ENCODE measurements at places on chromosomes 1 and 21. TPM values are rescaled to one million over a fixed set of nuclear protein-coding genes. Genes with fewer than 3 reads are reported as not detected.

- no peak for DNase-seq
Observed at GRCh38 chr1:39474810-39475209, 16.6 kb upstream of the BMP8A start.

VCAM1 gene
- polyA plus RNA-seq, result not detected

DNA sequence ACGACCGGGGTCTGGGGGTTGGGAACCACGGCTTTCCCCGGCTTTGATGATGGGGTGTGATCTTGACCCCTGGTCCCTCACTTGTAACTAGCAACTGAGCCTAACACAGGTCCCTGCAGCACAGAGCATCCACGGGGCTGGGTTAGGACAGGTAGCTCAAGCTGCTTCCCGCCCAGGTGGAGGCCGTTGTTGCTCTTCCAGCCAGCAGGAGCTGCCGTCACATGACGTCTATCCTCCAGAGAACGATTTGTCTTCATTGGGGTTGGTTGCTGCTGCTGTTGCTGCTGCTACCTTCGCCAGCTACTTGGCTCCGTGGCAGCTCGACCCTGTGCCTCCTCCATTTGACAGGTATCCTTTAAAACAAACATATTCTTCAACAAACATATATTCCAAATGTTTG is 74.3 kb upstream of the ADAR start:
- no peak for DNase-seq

GRCh38 chr1:228648647-228649383 is 86.5 kb upstream of the RHOU start:
- no peak for DNase-seq

- no peak for DNase-seq
Observed at GRCh38 chr1:231284441-231284840, 43.4 kb downstream of the GNPAT start.

GRCh38 chr1:246434335-246434734 is 72.7 kb downstream of the SMYD3 start:
- no peak for DNase-seq

DNA sequence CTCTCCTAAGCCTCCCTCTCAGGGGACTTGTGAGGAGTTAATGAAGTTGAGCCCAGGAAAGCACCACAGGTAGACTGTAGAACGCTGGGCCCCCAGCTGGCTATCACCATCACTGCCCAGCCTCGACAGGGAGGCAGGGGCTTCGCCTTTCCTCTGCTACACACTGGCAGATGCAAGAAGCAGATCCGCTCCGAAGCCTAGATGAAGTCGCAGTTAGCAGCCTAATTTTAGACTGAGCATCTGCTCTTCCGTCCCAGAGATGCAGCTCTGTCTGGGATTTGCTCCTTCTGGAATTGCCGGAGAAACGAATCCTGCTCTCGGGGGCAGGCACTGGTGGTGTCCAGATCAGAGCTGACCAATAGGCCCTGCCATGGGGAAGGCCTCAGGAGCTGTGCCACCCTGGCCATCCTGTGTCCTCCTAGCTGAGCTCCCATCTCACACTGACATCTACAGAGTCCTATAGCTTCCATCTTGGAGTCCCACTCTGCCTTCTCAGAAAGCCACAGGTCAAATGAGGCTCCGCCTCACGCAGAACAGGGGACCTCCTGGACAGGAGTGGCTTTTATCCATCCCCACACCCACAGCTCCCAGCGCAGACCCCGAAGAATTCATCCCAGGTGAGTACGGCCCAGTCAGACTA is 186.8 kb upstream of the EDN2 start:
- DNase-seq, result no peak

- no peak for DNase-seq
Observed at GRCh38 chr1:203839081-203839480, 22.3 kb upstream of the SNRPE start.

HSD11B1 gene
- polyA plus RNA-seq, result 0.74 TPM

DNA sequence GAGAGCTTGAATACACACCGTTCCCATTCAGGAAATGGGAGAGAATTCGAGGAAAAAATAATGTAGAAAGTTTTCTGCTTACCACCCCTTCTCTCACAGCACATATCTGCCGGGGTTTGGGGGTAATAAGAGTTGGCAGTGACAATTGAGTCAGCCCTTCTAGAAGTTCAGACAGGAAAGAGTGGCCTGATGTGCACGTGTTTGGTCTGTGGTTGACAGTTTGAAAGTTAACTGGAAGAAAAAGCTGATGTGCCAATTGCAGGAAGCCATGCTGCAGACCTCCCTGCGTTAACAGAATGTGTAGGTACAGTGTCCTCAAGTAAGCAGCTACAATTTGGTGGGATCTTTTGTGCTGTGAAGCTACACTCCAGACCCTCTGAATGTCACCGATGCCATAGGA is 50.9 kb downstream of the DHX9 start:
- DNase-seq, result no peak

DNA sequence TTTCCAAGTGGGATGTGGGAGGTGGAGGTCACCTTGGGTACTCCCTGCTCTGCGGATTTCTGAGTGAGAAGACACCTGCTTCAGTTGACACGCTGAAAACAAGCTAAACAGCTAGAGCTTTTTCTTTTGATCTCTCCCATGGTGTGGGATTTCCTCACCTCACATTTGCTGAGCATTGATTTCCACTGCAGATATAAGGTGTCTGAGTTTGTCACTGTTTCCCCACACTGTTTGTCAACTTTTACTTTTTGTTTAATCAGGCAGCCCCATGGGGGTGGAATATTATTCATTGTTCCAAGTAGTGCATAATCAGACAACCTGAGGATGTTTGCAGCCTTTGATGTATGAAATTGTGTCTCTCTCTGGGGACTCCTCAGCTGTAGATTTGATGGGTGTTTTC is 49.5 kb downstream of the FASLG start:
- peak; percentile 36 for DNase-seq

GRCh38 chr1:184033711-184034167 is 3.8 kb downstream of the COLGALT2 start:
- DNase-seq, result no peak

DNA sequence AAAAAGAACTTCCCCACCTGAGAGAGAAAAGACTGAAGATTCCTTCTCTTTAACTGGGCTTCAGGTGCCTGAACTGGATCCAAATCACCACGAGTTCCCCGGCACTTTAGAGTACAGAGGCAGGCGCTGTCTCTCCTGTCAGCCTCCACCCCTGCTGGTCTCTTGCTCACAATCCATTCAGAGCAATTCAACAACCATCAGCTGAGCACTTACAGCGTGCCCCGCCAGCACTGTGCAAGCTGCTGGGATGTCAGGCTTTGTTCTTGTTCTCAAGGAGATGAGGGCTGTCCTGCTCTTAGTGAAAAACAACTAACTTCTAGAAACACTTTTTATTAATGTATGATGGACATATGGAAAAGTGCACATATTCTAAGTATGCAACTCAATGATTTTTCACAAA is 68.7 kb upstream of the VAMP3 start:
- no peak for DNase-seq

GRCh38 chr1:110579460-110579859 is 26.7 kb downstream of the KCNA2 start:
- DNase-seq, result no peak

LCE1F gene
- not detected for polyA plus RNA-seq

ATP8B2 gene
- 90.5 TPM for polyA plus RNA-seq

- no peak for DNase-seq
Observed at GRCh38 chr1:43452789-43453441, 816 bp downstream of the HYI start.

GRCh38 chr1:60274422-60275290 is 201.1 kb upstream of the C1orf87 start:
- no peak for DNase-seq

DNA sequence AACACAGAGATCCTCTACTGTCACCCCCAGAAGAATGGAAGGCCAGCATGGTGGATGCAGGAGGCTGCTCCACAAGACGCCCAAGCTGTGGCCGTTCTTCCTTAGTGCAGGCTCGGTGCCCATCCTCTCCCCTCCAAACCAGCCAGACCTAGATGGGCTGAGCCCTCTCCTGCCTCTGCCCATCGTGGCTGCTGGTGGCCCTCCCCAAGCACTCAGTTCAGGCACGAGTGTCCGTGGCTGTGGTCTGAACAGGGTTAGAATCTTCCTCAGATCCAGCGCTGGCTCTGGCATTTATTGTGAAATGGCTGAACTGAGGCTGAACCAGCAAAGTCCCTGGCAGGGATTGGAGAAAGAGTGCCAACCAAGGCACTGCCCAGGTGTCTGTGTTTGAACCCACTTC is 59.5 kb downstream of the TRIM11 start:
- no peak for DNase-seq

- no peak for DNase-seq
Observed at GRCh38 chr1:231921646-231922345, 295.2 kb downstream of the DISC1 start.
